A549 (cell line): ENCODE measurements at places on chromosomes 3 and 15.

DNA sequence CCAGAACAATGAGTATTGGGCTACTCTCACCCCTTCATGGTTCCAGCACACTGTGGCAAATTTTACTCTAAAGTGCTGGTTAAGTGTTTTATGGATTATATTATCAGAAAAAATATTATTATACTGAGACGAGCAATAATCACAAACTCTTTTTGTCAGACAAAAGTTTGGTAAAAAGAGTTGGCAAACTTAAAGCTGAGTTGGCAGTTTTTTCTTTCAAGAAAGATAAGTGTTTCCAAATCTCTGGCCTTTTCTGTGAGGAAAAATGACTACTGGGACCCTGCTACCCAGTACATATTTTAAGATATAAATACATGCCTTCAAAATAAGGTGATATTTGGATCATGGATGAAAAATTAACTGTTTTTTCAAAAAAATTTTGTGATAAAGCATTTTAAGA is 471.5 kb upstream of the IL12A start:
- no peak for DNase-seq

GRCh38 chr3:49750056-49750455 is 26.3 kb upstream of the GMPPB start:
- no peak for DNase-seq

GRCh38 chr3:130850044-130850797 is 43.7 kb upstream of the ATP2C1 start:
- DNase-seq: peak; percentile 1

DNA sequence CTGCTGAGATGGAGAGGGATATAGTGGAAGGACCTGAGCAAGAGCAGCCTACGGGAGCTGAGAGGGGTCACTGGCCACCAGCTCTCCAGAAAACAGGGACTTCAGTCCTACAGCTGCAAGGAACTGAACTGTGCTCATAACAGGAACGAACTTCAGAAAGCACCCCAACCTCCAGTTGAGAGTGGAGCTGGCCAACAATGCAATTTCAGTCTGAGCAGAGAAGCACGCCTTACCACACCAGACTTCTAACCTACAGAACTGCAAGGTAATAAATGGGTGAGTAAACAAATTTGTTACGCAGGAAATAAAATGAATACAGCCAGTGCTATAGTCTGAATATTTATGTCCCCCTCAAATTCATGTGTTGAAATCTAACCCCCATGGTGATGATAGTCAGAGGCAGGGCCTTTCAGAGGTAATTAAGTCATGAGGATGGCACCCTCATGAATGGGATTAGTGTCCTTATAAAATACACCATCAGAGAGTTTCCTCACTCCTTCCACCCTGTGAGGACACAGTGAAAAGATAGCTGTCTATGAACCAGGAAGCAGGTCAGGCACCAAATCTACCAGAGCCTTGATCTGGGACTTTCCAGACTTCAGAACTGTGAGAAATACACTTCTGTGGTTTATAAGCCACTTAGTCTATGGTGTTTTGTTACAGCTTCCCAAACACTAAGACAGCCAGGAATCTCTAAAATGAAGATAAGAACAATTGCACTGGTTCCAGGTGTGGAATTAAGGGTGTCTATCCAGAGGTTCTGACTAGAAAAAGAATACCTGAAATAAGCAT is 58.6 kb downstream of the SYNM start:
- no peak for DNase-seq

GRCh38 chr3:8954938-8955763 is 8.1 kb downstream of the RAD18 start:
- no peak for DNase-seq

GRCh38 chr15:66619152-66619903 is 53.5 kb upstream of the LCTL start:
- peak; percentile 92 for DNase-seq

DNA sequence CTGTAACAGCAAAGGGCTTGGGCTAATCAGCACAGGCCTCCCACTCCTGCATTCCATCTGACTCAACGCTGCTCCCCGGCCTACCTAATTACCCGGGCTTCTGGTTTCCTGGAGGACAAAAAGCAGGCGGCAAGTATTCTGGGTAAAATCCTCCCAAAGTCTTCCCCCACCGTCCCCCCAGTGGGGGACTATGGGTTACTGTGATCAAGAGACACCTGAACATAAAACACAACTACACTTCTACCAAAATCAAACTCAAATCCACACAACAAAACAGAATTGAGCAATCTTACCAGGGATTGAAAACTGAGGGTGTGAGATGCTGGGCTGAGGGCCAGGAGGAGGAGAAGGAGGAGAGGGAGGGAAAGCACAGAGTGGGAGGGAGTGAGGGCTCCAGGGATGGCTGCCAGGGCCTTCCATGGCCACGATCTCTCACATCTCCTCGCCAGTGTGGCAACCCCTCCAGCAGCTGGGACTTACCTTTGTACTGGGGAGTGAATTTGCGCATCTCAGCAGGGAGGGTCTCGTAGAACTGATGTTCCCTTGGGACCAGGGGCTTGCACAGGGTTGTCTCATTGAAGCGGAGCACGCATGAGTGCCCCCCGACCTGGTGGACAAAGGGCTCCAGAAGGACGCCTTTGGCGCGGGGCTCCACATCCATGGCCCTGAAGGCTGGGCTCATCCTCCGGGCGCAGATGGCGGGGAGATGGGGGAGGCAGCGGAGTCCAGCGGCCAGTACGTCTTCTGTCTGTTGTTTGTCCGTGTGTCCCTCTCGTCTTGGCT is 9.1 kb upstream of the NCKIPSD start:
- DNase-seq: no peak

- no peak for DNase-seq
Measured at GRCh38 chr3:110296885-110297284, 774.7 kb upstream of the NECTIN3 start.

- DNase-seq: no peak
Measured at GRCh38 chr3:127228866-127229265, 35.9 kb downstream of the PRR23E start.

- no peak for DNase-seq
Measured at GRCh38 chr3:192884777-192885773, 32.6 kb downstream of the MB21D2 start.

DNA sequence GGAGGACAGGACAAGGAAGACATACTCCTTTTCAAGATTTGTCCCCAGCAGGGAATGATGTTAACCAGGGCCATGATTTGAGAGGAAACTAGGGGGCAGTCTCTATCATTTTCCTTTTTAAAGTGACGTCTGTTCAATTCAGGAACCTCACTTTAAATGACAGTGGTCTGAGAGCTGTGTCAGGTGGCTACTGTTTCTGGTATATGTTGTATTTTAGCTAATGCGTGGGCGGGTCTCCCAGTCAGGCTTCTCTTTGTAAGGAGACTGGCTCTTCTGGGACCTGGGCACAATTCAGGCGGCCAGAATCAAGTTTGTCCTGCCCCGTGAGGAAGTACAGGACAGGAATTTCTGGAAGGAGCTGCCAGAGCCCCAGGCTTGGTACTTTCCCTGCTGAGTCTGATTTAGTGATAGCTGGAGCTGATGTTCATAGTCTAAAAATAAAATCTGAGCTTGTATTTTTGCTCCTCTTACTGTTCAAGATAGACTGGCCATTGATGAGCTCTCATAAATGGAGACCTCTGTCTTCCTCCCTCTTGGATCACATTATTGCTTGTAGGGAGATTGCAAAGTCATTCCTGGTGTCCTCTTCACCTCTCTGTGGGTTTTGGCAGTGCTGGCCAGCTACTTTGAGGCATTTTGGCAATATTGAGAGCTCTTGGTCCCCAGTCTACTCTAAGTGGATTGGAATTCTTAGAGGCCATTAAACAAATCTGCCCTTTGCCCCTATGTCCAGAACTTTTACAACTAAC is 25.6 kb downstream of the SQOR start:
- DNase-seq: no peak

- DNase-seq: no peak
Measured at GRCh38 chr3:178084938-178085816, 451.1 kb upstream of the KCNMB2 start.

DNA sequence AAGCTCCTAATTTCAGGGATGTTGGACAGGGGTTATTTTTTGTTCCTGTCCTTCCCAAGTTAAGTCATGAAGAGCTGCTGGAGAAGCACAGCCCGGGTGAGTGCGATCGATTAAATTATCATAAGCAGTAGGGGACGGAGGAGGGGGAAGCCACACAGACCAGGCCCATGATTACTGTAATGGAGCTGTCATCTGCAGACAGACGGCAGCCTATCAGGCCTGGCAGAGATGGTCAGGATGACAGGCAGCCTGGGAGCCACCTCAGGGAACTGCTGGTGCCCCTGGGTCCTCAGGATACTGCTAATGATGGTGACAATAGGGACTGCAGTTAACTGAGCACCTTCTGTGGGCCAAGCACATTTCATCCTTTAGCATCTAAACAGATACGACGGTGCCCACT is 147.7 kb downstream of the RAB11A start:
- no peak for DNase-seq

DNA sequence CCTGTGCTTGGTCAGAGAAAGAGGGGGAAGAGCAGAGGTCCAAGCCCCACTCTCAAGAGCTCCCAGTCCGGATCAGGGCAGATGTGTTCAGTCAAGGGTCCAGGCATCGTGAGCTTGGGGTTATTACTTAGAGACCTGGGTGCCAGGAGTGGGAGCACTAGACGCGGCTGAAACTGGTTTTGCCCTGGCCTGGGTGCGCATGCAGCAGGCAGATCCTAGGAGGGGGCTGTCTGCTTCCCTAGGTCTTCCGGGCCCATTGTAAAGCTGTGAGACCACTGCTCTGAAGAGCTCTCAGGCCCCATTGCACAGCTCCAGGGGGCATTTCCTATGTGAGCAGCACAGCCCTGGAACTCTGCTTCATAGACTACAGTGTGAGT is 204.9 kb upstream of the LINGO1 start:
- DNase-seq: no peak

GRCh38 chr3:158420654-158421396 is 150.2 kb upstream of the MLF1 start:
- peak; percentile 42 for DNase-seq

DNA sequence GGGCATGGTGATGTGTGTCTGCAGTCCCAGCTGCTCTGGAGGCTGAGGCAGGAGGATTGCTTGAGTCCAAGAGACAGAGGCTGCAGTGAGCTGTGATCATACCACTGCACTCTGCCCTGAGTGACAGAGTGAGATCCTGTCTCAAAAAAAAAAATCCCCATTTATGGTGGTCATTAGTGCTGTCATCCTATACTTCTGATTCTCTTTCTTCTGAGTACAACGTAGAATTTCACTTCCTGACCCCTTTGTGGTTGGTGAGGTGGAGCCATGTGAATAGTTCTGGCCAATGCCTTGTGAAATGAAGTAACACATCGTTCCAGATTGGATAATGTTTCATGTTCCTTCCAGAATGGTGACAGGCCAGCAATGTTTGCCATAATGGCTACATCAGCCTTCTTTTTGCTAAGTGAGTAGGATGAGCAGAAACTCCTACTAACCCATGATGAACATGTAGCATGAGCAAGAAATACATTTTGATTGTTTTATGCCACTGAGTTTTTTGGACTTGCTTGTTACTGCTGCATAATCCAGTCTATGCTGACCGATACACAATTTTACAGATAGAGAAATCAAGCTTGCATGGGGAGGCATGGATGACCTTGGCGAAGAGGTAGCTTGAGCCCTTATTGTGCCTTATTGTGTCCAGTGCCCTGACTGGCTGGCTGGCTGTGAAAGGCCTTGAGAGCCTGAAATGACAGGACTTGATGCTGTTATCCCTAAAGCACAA is 30.9 kb upstream of the TLE3 start:
- no peak for DNase-seq
